Aorta (tissue), 5 donors: ENCODE measurements at places on chromosomes 13 and 19. TPM values are rescaled to one million over a fixed set of nuclear protein-coding genes. Genes with fewer than 3 reads are reported as not detected.

CRB3 gene
- not detected for total RNA-seq

- no peak overlapping the region for H3K27ac ChIP-seq
- no peaks in the 10 kb centered on the region for H3K36me3 ChIP-seq
- peak; percentile 51 for DNase-seq
- no peaks in the 10 kb centered on the region for H3K27me3 ChIP-seq
- H3K4me1 ChIP-seq, result no peaks in the 10 kb centered on the region
Observed at GRCh38 chr13:73995736-73996135, 138.5 kb downstream of the KLF12 start.

ZNF181 gene
- total RNA-seq, result 10.7 TPM

- no peaks in the 10 kb centered on the region for H3K27me3 ChIP-seq
- H3K27ac ChIP-seq, result peak overlapping the region; percentile 87
- peak; percentile 81 for DNase-seq
- H3K4me1 ChIP-seq, result peaks cover 5% of the 10 kb centered on the region
- no peaks in the 10 kb centered on the region for H3K36me3 ChIP-seq
- H3K4me3 ChIP-seq, result no peak overlapping the region
Observed at GRCh38 chr19:34269968-34270621, 15.7 kb downstream of the GARRE1 start.

- no peak overlapping the region for H3K27ac ChIP-seq
- H3K36me3 ChIP-seq, result peaks cover 14% of the 10 kb centered on the region
- peak; percentile 91 for DNase-seq
- no peaks in the 10 kb centered on the region for H3K27me3 ChIP-seq
- H3K4me3 ChIP-seq, result no peak overlapping the region
Observed at GRCh38 chr19:14440049-14440448, 6.9 kb downstream of the PKN1 start.

LHB gene
- total RNA-seq, result not detected

GRCh38 chr13:71320452-71320851 lies 546.6 kb downstream of the DACH1 start:
- no peak overlapping the region for H3K4me3 ChIP-seq
- no peak for DNase-seq
- no peaks in the 10 kb centered on the region for H3K27me3 ChIP-seq
- no peaks in the 10 kb centered on the region for H3K4me1 ChIP-seq

GRCh38 chr19:6132482-6132881 lies 3.0 kb upstream of the ACSBG2 start:
- H3K27me3 ChIP-seq, result no peaks in the 10 kb centered on the region
- no peak for DNase-seq
- no peak overlapping the region for H3K4me3 ChIP-seq
- H3K36me3 ChIP-seq, result no peaks in the 10 kb centered on the region
- H3K27ac ChIP-seq, result no peak overlapping the region

DNA sequence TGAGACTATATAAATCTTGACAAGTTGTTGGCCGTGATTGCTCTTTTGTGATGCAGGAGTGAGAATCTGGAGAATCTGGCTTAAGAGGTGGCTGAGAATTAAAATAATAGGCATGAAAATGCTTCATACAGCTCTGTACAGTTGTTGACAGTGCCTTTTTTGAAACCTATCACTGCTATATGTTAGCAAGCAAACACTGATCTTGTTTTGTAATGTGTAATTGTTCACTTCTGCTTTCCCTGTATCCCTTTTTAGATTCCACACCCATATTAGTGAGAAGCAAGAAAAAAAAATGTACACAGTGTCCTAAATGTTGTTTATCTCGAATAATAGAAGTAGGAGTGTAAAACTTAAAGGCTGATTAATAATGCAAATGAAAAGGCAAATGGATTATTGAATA lies 31.1 kb downstream of the ITM2B start:
- peaks cover 2% of the 10 kb centered on the region for H3K36me3 ChIP-seq
- DNase-seq, result no peak
- H3K4me3 ChIP-seq, result no peak overlapping the region
- H3K27me3 ChIP-seq, result no peaks in the 10 kb centered on the region
- H3K4me1 ChIP-seq, result no peaks in the 10 kb centered on the region

SPART gene
- total RNA-seq, result 73.5 TPM

TTC9B gene
- total RNA-seq, result not detected

DNA sequence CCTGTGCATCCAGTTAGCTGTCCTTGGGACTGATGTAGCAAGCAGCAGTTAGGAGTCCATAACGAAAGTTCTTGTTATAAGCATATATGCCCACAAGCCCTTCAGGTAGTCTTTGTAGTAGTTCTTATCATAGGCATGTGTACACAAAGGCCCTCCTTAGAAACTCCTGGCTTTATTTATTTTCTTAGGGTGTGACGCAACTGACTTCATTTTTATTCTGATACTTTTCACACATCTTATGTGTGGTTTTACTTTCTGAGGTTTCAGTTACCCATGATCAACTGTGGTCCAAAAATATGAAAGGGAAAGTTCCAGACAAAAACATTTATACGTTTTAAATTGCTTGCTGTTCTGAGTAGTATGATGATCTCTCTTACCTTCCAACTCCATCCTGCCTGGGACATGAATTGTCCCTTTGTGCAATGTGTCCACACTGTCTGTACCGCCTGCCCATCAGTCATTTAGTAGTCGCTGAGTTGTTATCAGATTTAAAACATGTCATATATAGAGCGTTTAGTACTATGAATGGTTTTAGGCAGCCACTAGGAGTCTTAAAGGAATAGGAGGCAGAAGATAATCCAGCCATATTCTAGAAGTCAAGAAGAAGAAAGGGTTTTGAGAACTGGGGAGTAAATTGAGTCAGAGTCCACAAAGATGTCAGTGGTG lies 19.4 kb downstream of the GPC5 start:
- no peaks in the 10 kb centered on the region for H3K27me3 ChIP-seq
- no peaks in the 10 kb centered on the region for H3K4me1 ChIP-seq
- no peak overlapping the region for H3K4me3 ChIP-seq
- no peak for DNase-seq
- H3K36me3 ChIP-seq, result no peaks in the 10 kb centered on the region
